ENCODE measurements at places on chromosomes 11 and 22. TPM values are rescaled to one million over a fixed set of nuclear protein-coding genes. Genes with fewer than 3 reads are reported as not detected.

Gene NCF4
- 1.2 TPM for polyA plus RNA-seq

Gene SLC7A4
- not detected for polyA plus RNA-seq

Gene ZNF280B
- polyA plus RNA-seq: 8.9 TPM

Gene TMEM191C
- 4.4 TPM for polyA plus RNA-seq

Gene FOLR2
- polyA plus RNA-seq: not detected

Gene MUC2
- not detected for polyA plus RNA-seq

Gene PANX2
- 0.11 TPM for polyA plus RNA-seq

Gene APOL2
- 16.6 TPM for polyA plus RNA-seq

Gene OR52E8
- polyA plus RNA-seq: not detected

Gene OR51M1
- polyA plus RNA-seq: not detected

Gene SESN3
- 26.0 TPM for polyA plus RNA-seq

Gene CD82
- polyA plus RNA-seq: 37.0 TPM

Gene SELENOM
- 52.1 TPM for polyA plus RNA-seq

Gene TREH
- 1.7 TPM for polyA plus RNA-seq

Gene TSPAN18
- polyA plus RNA-seq: 0.14 TPM

Gene PLEKHA7
- polyA plus RNA-seq: 0.27 TPM

Gene CEP126
- polyA plus RNA-seq: 71.5 TPM

Gene IGLL1
- not detected for polyA plus RNA-seq

Gene TNNT3
- not detected for polyA plus RNA-seq

Gene DRG1
- 135 TPM for polyA plus RNA-seq

Gene MYBPC3
- 0.08 TPM for polyA plus RNA-seq

Gene FXYD2
- not detected for polyA plus RNA-seq

Gene GAL3ST3
- polyA plus RNA-seq: 8.7 TPM

Gene SHISAL1
- polyA plus RNA-seq: 2.0 TPM

Gene MAP6
- 115 TPM for polyA plus RNA-seq

Gene PARVB
- 2.6 TPM for polyA plus RNA-seq

Gene REXO2
- 58.7 TPM for polyA plus RNA-seq

Gene FAM89B
- 3.2 TPM for polyA plus RNA-seq

Gene TBX1
- polyA plus RNA-seq: not detected

Gene RNF214
- 23.7 TPM for polyA plus RNA-seq

Gene NPAS4
- polyA plus RNA-seq: not detected

Gene IGSF9B
- 0.11 TPM for polyA plus RNA-seq

Gene GGTLC3
- polyA plus RNA-seq: not detected

Gene BEST1
- not detected for polyA plus RNA-seq

Measured in Purkinje cell (primary cell).